ENCODE measurements at places on chromosomes 1 and 21. TPM values are rescaled to one million over a fixed set of nuclear protein-coding genes. Genes with fewer than 3 reads are reported as not detected.

PARK7 gene
- 237 TPM for total RNA-seq

ASTN1 gene
- 0.43 TPM for total RNA-seq

SERPINC1 gene
- not detected for total RNA-seq

SKI gene
- 172 TPM for total RNA-seq

PMF1 gene
- total RNA-seq, result 79.0 TPM

BEND5 gene
- 1.6 TPM for total RNA-seq

ADAMTS5 gene
- 0.06 TPM for total RNA-seq

SELP gene
- 0.37 TPM for total RNA-seq

UTS2 gene
- total RNA-seq, result not detected

AMY1B gene
- total RNA-seq, result not detected

PRAMEF4 gene
- not detected for total RNA-seq

NBPF6 gene
- total RNA-seq, result not detected

KCNE2 gene
- not detected for total RNA-seq

TFF1 gene
- not detected for total RNA-seq

LDLRAD2 gene
- not detected for total RNA-seq

VWA5B1 gene
- not detected for total RNA-seq

SLC45A3 gene
- total RNA-seq, result 7.1 TPM

HPDL gene
- total RNA-seq, result not detected

ADSS2 gene
- total RNA-seq, result 36.5 TPM

CD1D gene
- total RNA-seq, result 0.64 TPM

NHLH1 gene
- total RNA-seq, result 0.04 TPM

TBCE gene
- 32.9 TPM for total RNA-seq

ZMYM1 gene
- 11.1 TPM for total RNA-seq

UCK2 gene
- 71.4 TPM for total RNA-seq

FAM72C gene
- 1.1 TPM for total RNA-seq

CLDN17 gene
- total RNA-seq, result not detected
